ENCODE measurements at places on chromosomes 5 and 9.

- no peak for DNase-seq
Measured at GRCh38 chr5:121954086-121954485, 7.7 kb upstream of the SRFBP1 start.

DNA sequence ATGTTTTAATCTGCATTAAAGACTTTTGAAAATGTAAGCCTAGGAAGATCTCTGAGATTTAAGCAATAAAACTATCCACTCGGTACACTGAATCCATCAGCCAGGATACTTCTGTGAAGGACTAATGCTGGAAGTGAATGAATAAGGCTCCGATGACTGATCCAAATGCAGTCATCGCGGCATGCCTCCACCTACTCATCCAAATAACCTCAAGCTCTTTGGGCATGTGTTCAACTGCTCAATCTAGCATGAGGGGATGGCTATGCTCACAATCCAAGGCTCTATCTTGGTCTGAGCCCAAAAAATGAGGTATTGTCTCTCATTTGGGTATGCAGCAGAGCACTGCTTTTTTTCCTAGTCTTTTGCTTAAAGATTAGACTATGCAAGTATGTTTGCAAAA lies 19.2 kb downstream of the MARCHF3 start:
- no peak for DNase-seq

GRCh38 chr5:73642344-73642743 lies 16.3 kb downstream of the ARHGEF28 start:
- no peak for DNase-seq

GRCh38 chr9:36204906-36205547 lies 14.3 kb downstream of the CLTA start:
- DNase-seq, result no peak

DNA sequence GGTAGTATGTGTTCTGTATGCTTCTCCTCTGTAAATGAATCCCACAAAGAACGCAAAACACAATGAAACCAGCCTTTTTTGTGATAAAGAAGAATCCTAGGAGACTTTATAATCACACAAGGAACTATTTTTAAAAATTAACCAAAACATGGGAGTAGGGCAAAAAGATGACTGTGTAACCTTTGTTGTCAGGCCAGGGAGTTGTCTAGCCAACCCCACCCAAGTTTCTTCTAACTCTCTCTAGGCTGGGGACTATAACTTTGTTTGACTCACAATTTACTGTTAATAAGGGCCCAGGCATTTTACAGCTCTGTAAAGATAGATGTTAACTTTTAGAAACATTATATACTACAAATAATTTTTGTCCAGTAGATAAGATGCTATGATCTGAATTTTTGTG lies 176.1 kb downstream of the ADAMTS12 start:
- DNase-seq, result no peak
